CD4-positive, alpha-beta T cell treated with Interleukin-2 at 100 ng/mL for 4 hours (primary cell): ENCODE measurements at places on chromosomes 11 and 22.

GRCh38 chr22:22111267-22111751 is 128.7 kb upstream of the TOP3B start:
- peak; percentile 3 for DNase-seq

DNA sequence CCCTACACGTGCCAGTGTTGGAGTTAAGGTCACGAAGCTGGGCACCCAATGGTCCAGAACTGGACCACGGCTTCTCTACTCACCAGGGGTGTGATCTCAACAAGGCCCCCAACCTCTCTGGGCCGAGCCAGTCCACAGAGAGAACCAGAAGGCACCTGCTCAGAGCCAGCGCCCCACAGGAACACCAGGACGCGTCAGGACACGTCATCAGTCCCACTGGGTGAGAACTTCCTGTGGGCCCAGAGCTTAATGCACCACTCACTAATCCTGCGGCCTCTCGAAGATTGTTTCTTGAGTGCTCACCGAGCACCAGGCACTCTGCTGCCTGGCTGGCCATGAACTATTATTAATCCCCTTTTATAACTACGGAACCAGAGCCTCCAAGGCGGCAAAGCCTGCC is 10.1 kb downstream of the PHF21B start:
- no peak for DNase-seq

- no peak for DNase-seq
Observed at GRCh38 chr22:33757041-33757801, 163.1 kb downstream of the LARGE1 start.

DNA sequence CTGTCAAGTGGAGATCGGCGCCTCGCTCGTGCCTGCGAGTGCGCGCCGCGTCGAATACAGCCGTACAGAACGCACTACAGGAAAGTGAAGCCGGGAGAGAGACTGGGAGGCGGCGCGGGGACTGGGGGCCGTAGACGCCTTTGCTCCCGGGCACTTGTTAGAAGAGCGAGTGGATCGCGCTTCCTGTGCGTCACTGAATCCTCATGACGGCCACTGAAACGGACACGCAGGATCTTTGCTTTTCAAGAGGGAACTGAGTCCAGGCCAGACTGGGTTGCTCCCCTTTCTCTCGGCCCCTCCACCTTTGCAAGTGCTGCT is 314 bp downstream of the RIC8A start:
- DNase-seq: no peak

- DNase-seq: no peak
Observed at GRCh38 chr11:13268791-13269190, 8.8 kb upstream of the BMAL1 start.

- DNase-seq: no peak
Observed at GRCh38 chr22:48209473-48210197, 1447.2 kb downstream of the TBC1D22A start.

- no peak for DNase-seq
Observed at GRCh38 chr11:128701086-128701485, 7.2 kb downstream of the FLI1 start.

GRCh38 chr11:62816557-62816956 is 11.3 kb upstream of the NXF1 start:
- no peak for DNase-seq
